Astrocyte of the hippocampus (primary cell): ENCODE measurements at places on chromosomes 3 and 15.

DNA sequence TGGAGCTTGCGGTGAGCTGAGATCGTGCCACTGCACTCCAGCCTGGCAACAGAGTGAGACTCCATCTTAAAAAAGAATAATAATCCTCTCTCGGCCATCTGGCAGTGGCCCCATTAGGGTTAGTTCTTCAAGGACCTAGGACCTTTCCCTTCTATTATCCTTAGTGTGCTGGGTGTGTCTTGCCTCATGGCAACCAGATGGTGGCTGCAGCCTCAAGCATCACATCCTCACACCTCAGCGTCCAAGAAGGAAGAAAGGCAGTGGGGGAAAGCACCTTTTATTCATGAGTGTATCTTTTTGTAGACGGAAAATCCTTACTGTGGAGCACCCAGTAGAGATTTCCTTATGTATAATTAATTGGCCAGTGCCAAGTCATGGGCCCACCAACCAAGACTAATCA lies 42.7 kb upstream of the TFRC start:
- DNase-seq, result no peak

GRCh38 chr3:85838921-85839320 lies 880.1 kb downstream of the CADM2 start:
- no peak for DNase-seq

- DNase-seq, result no peak
Measured at GRCh38 chr15:62988701-62989100, 53.8 kb upstream of the TPM1 start.

GRCh38 chr3:15206662-15207576 lies 873 bp downstream of the CAPN7 start:
- peak; percentile 47 for DNase-seq

- peak; percentile 42 for DNase-seq
Measured at GRCh38 chr3:155890671-155891190, 20.3 kb downstream of the GMPS start.

DNA sequence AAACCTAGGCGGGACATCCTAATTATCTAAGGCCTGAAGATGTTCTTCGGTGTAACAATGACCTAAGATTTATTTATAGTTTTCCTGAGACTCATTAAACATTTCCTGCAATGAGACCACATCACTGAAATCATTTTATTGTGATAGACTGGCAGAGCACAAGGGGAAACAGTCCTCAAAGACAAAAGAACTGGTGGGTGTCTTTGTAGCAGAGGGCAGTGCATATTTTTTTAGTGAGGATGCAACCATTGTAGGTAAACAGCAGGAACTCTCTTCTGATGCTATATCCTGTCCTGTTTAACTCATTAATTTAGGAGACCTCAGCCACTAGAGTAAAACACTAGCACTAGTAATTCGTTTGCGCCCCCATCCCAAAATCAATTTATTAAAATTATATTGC lies 100.0 kb downstream of the MAGI1 start:
- DNase-seq, result no peak
